ENCODE measurements at places on chromosomes 7 and 10. TPM values are rescaled to one million over a fixed set of nuclear protein-coding genes. Genes with fewer than 3 reads are reported as not detected.
A peak's percentile ranks its signal among the peaks of the same experiment; 100 is the strongest.

DNA sequence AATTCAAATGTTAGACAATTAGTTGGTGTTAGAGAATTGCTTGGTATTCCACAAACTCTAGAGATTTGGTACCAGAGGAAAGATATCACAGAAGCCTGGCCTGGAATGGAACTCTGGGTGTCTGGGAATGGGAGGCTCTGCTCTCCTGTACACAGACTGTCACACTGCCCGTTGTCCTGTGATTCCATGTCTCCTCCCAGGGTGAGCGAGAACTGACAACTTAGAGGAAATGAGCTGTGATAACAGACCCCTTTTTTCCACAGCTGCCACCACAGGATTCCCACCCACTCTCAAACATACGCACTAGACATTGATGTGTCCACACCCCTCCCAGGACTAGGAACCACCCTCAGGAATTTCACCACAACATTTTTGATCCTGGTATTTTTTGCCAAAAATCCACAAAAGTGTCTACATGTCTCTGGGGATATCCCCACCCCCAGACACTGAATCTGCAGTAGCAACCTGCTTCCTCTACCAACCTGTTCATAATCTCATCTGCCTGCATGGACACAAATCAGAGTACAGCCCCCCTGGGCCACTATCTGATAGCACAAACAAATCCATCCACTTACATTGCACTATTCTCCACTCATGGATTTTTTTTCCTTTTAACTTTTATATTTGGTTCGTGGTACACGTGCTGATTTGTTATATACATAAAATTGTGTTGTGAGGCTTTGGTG is 4.7 kb downstream of the ZNF273 start:
- no peaks in the 10 kb centered on the region for H3K27me3 ChIP-seq
- H3K4me3 ChIP-seq = no peak overlapping the region
- DNase-seq = no peak
- peaks cover 2% of the 10 kb centered on the region for H3K4me1 ChIP-seq
- H3K36me3 ChIP-seq = no peaks in the 10 kb centered on the region

The CALN1 gene
- 1.8 TPM for total RNA-seq

- H3K4me1 ChIP-seq = no peaks in the 10 kb centered on the region
- peak; percentile 85 for DNase-seq
- no peak overlapping the region for H3K4me3 ChIP-seq
- H3K36me3 ChIP-seq = no peaks in the 10 kb centered on the region
- no peaks in the 10 kb centered on the region for H3K27me3 ChIP-seq
These were observed 119.5 kb downstream of the CPED1 start for GRCh38 chr7:121107923-121108498.

- no peaks in the 10 kb centered on the region for H3K27me3 ChIP-seq
- peaks cover 3% of the 10 kb centered on the region for H3K36me3 ChIP-seq
- DNase-seq = no peak
- H3K27ac ChIP-seq = no peak overlapping the region
- peaks cover 17% of the 10 kb centered on the region for H3K4me1 ChIP-seq
These were observed 142.9 kb downstream of the NOC3L start for GRCh38 chr10:94219829-94220228.

GRCh38 chr10:129448539-129448938 is 18.5 kb upstream of the MGMT start:
- H3K4me1 ChIP-seq = no peaks in the 10 kb centered on the region
- no peaks in the 10 kb centered on the region for H3K27me3 ChIP-seq
- no peak overlapping the region for H3K4me3 ChIP-seq

The KCP gene
- total RNA-seq = 0.58 TPM

DNA sequence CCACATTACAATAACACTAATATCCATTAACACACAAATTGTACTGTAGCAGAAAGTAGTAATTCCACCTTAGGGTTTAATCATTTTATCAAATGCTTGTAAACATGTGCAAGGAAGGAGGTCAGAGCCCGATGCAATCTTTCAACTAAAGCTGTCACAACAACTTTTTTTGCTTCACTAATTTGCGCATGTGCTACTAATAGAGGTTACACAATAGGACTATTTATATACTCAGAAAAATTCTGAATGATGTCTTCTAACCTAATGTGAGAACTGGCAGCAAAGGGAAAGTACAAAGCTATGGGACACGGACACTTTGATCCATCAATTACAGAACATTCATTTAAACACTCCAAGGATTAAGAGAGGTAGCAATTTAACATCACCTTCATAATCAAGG is 244.4 kb downstream of the CHCHD3 start:
- no peak overlapping the region for H3K4me3 ChIP-seq
- no peaks in the 10 kb centered on the region for H3K27me3 ChIP-seq
- peaks cover 4% of the 10 kb centered on the region for H3K36me3 ChIP-seq
- DNase-seq = no peak
- H3K4me1 ChIP-seq = no peaks in the 10 kb centered on the region

The CALML3 gene
- not detected for total RNA-seq

- H3K27ac ChIP-seq = no peak overlapping the region
- no peak for DNase-seq
- peaks cover 35% of the 10 kb centered on the region for H3K4me1 ChIP-seq
- H3K36me3 ChIP-seq = peaks cover 3% of the 10 kb centered on the region
- H3K4me3 ChIP-seq = no peak overlapping the region
These were observed 66.4 kb downstream of the MET start for GRCh38 chr7:116738378-116738777.

DNA sequence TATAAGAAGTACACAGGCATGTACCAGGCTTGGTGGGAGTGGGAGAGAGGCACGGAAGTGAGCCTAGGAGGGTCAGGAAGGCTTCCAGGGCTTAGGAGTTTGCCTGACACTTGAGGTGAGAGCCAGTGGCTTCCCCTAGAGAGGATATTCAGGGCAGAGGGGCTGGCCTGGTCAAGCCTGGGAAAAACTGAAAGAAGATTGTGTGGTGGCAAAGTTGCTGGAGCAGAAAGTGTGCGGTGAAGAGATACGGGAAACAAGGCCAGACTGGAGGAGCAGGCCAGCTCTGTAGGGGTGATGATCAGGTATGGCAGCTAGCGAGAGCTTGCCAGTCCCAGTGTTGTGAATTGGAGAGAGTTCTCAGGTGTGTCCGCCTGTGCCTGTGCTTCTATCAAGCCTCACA is 129.9 kb downstream of the CCNY start:
- H3K4me1 ChIP-seq = peaks cover 34% of the 10 kb centered on the region
- H3K27ac ChIP-seq = no peak overlapping the region
- H3K4me3 ChIP-seq = no peak overlapping the region
- no peak for DNase-seq

GRCh38 chr10:87931836-87932230 is 68.4 kb downstream of the PTEN start:
- H3K4me3 ChIP-seq = no peak overlapping the region
- H3K36me3 ChIP-seq = peaks cover 5% of the 10 kb centered on the region
- no peak overlapping the region for H3K27ac ChIP-seq

DNA sequence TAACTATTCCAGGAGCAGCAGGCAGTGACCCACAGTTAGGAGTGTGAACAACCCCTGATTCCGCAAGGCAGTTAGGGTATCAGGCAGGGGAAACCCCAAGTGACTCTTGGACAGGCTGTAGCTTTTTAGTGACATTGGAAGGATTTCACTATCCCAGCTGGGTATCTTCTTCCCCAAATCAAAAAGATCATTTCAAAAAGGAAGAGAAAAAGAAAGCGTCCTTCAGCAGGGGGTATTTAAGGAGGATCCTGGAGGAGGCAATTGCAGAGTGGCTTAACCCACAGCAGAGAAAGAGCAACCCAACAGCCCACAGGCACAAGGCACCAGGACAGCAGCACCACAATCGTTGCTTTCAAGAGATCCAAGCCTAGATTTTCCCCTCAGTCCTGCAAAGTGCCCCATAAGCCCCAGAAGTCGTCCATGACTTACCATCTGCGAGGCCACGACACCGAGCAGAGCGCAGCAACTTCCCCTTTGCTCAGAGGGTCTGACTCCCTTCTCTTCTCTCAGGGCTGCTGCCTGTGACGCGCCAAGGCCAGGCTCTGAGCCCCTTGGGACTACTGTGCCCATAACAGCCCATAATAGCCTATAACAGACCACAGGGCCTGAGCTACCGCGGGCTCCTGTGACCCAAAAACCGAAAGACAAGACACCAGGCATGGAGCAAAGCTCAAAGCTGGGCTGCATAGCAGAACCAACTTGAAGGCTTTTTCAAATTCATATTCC is 19.8 kb downstream of the PIK3AP1 start:
- no peaks in the 10 kb centered on the region for H3K36me3 ChIP-seq
- H3K4me3 ChIP-seq = no peak overlapping the region
- DNase-seq = peak; percentile 22
- H3K27me3 ChIP-seq = no peaks in the 10 kb centered on the region
- no peaks in the 10 kb centered on the region for H3K4me1 ChIP-seq

GRCh38 chr10:90066435-90066834 is 365.0 kb downstream of the KIF20B start:
- no peak overlapping the region for H3K27ac ChIP-seq
- H3K27me3 ChIP-seq = no peaks in the 10 kb centered on the region
- no peak overlapping the region for H3K4me3 ChIP-seq
- DNase-seq = no peak

DNA sequence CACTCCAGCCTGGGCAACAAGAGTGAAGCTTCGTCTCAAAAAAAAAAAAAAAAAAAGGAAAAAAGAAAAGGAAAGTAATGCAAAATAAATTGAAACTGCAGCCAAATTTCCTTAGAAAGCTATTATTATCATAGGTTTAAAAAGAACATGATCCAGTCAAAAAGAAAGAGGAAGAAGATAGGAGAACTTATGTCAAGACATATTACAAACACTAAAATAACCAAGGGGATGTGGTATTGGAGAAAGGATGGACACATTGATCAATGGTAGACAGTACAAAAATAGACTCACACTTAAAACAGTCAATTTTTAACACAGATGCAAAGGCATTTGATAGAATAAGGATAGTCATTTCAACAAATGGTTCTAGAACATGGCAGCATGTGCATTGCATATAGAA is 27.3 kb upstream of the PFKP start:
- peak; percentile 46 for DNase-seq
- no peak overlapping the region for H3K27ac ChIP-seq
- no peaks in the 10 kb centered on the region for H3K4me1 ChIP-seq
- H3K4me3 ChIP-seq = no peak overlapping the region
- H3K36me3 ChIP-seq = no peaks in the 10 kb centered on the region

- H3K36me3 ChIP-seq = no peaks in the 10 kb centered on the region
- H3K4me3 ChIP-seq = no peak overlapping the region
- DNase-seq = peak; percentile 42
- no peak overlapping the region for H3K27ac ChIP-seq
- H3K27me3 ChIP-seq = no peaks in the 10 kb centered on the region
- no peaks in the 10 kb centered on the region for H3K4me1 ChIP-seq
These were observed 70.9 kb downstream of the GCC1 start for GRCh38 chr7:127514499-127514898.

DNA sequence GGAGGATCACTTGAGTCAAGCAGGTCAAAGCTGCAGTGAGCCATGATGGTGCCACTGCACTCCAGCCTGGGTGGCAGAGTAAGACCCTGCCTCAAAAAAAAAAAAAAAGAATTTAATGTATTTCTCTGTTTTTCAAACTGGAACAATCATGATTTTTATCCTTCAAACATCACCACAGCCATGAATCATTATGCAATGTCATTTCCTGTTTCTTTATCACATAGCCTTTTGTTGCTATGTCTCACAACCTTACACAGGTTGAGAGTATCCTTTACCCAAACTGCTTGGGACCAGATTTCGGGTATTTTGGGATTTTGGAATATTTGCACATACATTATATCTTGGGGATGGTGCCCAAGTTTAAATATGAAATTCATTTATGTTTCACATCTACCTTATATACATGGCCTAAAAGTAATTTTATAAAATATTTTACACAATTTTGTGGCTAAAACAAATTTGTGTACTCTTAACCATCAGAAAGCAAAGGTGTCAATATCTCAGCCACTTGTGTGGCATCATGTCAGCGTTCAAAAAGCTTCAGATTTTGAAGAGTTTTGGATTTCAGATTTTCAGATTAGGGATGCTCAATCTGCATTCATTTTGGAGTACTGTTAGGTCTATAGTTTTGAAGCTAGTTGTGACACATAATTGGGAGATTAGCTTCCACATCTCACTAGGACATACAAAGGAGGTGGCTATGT is 8.2 kb downstream of the NT5C3A start:
- peaks cover 3% of the 10 kb centered on the region for H3K36me3 ChIP-seq
- no peaks in the 10 kb centered on the region for H3K27me3 ChIP-seq
- no peak overlapping the region for H3K4me3 ChIP-seq
- no peak overlapping the region for H3K27ac ChIP-seq

- DNase-seq = no peak
- no peak overlapping the region for H3K27ac ChIP-seq
- no peaks in the 10 kb centered on the region for H3K27me3 ChIP-seq
These were observed 64.8 kb downstream of the ITGB8 start for GRCh38 chr7:20395511-20395910.

GRCh38 chr7:143203386-143203785 is 18.5 kb upstream of the TAS2R40 start:
- no peak for DNase-seq
- no peak overlapping the region for H3K27ac ChIP-seq
- no peaks in the 10 kb centered on the region for H3K36me3 ChIP-seq

DNA sequence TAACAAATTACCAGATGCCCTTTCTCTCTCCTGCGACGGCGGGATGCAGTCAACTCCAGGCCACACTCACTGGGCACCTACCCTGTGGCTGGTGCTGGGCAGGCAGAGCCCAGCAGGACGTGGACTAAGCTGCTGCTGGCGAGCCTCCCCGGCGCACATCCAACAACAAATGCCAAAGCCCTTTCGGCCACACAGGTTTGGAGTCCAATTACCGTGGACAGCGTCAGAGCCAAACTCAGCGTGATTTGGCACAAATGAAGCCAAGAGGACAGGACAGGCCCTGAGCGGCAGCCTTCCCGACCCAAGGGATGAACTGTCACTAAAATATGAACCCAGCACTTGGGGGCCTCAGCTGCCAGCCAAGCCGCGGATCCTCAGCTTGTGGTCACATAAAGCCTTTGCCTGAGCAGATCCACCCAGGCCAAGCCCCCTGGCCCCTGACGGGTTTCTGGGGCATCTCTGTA is 28.4 kb downstream of the DAGLB start:
- H3K27me3 ChIP-seq = no peaks in the 10 kb centered on the region
- no peak overlapping the region for H3K4me3 ChIP-seq
- H3K36me3 ChIP-seq = peaks cover 52% of the 10 kb centered on the region
- peak; percentile 84 for DNase-seq

The TRIM50 gene
- total RNA-seq = 0.44 TPM

DNA sequence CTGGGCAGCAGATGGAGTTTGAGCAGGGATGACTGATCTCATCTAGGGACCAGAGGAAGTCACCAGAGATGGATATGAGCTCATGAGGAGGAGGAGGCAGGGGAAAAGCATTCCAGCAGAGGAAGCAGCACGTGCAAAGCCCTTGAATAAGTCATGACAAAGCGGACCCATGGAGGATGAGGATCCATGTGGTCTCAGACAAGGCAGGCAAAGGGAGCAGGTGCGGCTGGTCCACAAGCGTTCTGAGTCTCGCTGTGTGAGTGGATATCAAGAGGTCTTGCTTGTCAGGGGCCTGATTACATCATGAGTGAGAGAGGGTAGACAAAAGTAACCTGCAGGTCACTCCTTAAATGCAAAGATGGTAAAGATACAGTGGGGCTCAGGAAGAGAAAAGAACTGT is 307.6 kb downstream of the GRID1 start:
- H3K27ac ChIP-seq = no peak overlapping the region
- H3K27me3 ChIP-seq = peaks cover 11% of the 10 kb centered on the region
- peaks cover 7% of the 10 kb centered on the region for H3K4me1 ChIP-seq
- no peaks in the 10 kb centered on the region for H3K36me3 ChIP-seq
- no peak overlapping the region for H3K4me3 ChIP-seq

The FAM200A gene
- 8.3 TPM for total RNA-seq

The FZD1 gene
- total RNA-seq = 12.5 TPM

All from muscle of leg (tissue), 16 donors.